Urinary bladder (tissue), 4 donors: ENCODE measurements at places on chromosomes 11 and 22. TPM values are rescaled to one million over a fixed set of nuclear protein-coding genes. Genes with fewer than 3 reads are reported as not detected.

DNA sequence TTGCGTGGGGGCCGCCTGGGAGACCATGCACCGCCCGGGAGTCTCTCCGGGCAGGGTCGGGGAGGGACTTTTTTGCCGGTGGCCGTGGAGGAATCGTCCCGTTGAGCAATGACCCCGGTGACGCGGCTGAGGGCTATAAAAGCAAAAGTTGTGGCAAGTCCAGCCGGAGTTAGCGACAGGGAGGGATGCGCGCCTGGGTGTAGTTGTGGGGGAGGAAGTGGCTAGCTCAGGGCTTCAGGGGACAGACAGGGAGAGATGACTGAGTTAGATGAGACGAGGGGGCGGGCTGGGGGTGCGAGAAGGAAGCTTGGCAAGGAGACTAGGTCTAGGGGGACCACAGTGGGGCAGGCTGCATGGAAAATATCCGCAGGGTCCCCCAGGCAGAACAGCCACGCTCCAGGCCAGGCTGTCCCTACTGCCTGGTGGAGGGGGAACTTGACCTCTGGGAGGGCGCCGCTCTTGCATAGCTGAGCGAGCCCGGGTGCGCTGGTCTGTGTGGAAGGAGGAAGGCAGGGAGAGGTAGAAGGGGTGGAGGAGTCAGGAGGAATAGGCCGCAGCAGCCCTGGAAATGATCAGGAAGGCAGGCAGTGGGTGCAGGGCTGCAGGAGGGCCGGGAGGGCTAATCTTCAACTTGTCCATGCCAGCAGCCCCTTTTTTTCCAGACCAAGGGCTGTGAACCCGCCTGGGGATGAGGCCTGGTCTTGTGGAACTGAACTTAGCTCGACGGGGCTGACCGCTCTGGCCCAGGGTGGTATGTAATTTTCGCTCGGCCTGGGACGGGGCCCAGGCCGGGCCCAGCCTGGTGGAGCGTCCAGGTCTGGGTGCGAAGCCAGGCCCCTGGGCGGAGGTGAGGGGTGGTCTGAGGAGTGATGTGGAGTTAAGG, at the start of gene NEAT1:
Gene NEAT1 (plus strand): TSS at position 166 of the 883 bp plus-strand sequence.
- peak; percentile 90 for DNase-seq

DNA sequence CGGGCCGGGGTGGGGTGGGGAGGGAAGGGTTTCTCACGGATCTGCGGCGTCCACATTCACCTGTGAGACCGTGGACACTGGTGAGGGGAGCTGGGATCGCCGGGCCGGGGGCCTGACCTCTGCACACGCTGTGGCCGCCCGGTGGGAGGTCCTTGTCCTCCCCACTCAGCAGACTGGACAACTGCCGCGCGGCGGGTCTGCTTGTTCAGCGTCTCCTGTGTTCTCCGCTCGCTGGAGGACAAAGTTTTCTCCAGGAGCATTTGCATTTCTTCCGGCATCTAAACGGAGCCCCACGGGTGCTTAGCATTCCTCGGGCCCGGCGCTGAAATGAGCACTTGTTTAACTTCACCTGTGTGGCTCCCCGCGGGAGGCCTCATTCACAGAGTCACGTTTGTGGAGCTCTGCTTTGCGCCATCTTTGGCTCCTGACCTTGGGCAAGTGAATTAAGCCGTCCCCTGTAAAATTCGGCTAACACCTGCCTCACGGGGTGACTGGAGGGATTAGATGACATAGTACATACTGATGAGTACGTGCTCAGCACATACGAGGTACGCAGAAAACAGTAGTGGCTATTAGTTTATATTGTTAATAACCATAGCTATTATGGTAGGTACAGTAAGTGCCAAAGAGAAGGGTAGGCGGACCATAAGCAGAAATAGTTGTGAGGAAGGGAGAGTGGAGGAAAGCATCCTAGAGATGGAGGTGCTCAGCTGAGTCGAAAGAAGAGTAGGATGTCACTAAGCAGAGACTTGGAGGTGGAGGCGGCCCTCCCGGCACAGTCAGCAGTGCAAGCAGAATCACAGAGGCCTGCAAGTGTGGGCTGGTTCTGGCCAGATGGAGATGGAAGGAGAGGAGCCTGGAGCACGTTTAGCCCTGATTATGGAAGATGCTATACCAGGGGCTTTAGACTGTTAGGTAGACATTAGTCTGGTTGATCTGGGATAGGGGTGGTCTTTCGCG, 885 bp downstream of the TRMU start:
- DNase-seq = no peak

DNA sequence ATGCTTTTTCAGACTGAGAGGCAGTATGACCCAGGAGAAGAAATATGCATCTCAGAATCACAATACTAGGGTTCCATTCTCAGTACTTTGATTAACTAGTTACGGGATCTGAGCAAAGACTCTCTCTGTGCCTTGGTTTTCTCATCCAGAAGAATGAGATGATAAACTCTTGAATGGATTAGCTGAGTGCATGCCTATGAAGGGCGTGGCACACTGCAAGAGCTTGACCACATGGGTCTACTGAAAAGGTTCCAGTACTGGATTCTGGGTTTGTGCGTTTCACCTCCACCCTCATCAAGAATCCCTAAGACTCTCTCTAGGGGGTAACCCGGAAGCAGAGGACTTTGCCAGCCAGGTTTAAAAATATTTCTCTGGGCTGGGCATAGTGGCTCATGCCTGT, 25.6 kb downstream of the PGA5 start:
- DNase-seq = no peak

GRCh38 chr22:23269441-23270211, 89.3 kb downstream of the BCR start:
- DNase-seq = no peak

The SCO2 gene
- total RNA-seq = 0.79 TPM

The GGTLC2 gene
- not detected for total RNA-seq

The SHISAL1 gene
- total RNA-seq = 5.1 TPM

DNA sequence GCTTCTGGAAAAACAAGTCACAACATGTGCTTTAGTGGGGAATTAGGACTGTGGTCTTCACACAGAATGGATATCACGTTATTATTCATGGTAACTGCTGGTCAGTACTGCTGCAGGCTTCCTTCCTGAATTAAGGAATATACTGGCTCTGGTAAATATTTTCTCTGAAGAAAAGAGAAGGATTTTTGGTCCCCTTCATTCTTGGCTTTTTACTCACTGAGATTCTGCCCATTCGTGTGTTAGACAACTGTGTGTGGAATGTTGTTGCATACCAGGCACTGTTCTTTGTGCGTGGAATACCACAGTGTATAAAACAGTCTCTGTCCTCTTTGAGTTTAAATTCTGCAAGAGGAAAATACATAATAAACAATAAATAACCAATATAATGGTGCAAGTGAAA, 80.3 kb downstream of the ALX4 start:
- no peak for DNase-seq

GRCh38 chr22:40690370-40690769, 11.1 kb downstream of the MCHR1 start:
- no peak for DNase-seq

The RASGRP2 gene
- total RNA-seq = 7.6 TPM

DNA sequence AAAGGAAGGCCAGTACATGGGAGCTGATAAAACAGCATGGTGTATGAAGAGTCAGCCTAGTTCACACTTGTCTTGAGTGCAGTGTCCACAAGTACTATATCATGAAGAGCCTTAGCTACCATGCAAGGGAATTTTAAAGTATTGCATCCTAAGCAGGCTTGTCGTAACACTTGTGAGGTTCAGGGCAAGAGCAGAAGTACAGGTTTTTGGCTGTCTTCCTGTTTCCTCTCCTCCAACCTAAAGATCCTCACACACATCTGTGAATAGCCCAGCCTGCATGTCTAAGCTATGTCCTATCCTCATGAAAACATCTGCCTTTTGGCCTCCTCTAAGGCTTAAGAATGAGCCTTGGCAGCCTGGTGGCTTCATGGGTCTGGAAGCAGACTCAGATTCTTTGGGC, 34.6 kb upstream of the TMEM123 start:
- DNase-seq = no peak

The CST6 gene
- 0.58 TPM for total RNA-seq

GRCh38 chr11:7498193-7498592, 12.9 kb downstream of the OLFML1 start:
- DNase-seq = no peak
